ENCODE measurements at places on chromosomes 16 and 17.

DNA sequence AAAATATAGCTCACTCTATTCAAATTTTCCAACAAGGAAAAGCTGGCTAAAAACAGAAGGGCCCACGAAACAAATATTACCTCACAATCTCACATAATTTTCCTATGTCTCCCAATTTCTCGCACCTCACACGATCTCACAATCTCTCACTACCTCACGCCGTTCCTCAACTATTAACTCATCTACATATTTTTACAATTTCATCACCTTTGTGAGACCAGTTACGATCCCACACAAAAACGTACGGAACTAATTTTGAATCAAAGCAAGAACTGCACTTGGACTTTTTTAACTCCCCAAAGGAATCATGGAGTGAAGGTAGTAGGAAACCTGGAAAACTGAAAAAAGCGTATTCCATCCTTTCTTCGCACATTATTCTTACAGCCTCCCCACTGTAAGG is 1.1 kb downstream of the CBX1 start:
- no peak for DNase-seq

- DNase-seq: no peak
Measured at GRCh38 chr16:975291-975690, 4.5 kb upstream of the LMF1 start.

- peak; percentile 21 for DNase-seq
Measured at GRCh38 chr17:38873640-38874380, 4.0 kb downstream of the LASP1 start.

- DNase-seq: no peak
Measured at GRCh38 chr16:10761373-10761772, 17.7 kb downstream of the NUBP1 start.

DNA sequence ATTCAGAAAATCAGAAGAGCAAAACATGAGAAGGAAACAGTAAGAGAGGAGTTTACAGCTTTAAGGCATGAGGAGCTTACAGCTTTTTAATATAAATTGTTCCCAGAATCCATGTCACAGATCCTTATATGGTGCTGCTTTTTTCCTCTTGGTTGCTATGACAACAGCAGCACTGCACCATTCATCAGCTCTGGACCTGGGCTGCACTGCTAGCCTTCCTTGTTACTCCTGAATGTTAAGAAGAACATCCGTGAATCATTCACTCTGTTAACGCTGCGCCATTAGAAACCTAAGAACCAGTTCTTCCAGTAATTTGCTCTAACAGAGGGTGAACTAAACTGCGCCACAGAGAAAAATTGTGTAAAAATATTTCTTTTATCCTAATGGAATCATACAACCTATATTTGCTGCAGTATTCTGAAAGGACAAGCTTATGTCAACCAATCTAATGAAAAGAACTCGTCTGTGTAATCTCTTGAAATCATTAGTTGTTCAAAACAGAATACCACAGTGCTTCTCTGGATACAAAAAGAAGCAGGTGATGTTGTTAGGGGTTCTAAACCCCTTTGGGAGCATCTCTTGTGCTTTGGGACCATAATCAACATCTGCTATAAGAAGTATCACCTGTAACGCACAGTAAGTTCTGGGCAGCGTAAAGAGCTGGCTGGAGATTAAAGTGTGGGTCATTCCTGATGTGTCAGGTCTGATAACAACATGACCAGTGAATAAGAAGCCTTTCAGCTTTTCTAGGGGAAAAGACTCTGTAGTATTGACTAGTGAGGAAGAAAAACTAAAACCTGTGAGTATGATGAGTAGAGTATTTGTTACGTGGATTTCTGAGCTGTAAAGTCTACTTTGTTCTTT is 151.2 kb downstream of the TANC2 start:
- peak; percentile 38 for DNase-seq

DNA sequence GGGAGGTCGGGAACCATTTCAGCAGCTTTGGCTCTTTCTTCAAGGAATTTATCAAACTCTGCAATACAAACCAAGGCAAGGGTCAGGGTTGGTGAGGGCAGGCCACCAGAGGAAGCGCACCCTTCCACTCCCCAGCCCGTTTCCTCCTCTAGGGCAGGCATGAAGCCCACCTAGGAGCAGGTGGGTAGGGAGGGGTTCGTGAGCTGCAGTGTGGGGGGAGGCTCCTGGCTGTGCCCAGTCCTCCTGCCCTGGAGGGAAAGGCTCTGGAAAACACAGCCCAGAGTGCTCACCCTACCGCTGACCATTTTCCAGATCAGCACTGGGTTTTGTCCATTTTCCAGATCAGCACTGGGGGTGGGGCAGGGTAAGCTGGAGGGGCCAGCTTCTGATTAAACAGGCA is 10.9 kb upstream of the SREBF1 start:
- no peak for DNase-seq

GRCh38 chr16:7482032-7482431 is 149.4 kb downstream of the RBFOX1 start:
- no peak for DNase-seq

- no peak for DNase-seq
Measured at GRCh38 chr16:75012380-75013081, 13.7 kb downstream of the ZNRF1 start.

GRCh38 chr17:8742819-8743218 is 1.8 kb downstream of the CCDC42 start:
- DNase-seq: no peak

DNA sequence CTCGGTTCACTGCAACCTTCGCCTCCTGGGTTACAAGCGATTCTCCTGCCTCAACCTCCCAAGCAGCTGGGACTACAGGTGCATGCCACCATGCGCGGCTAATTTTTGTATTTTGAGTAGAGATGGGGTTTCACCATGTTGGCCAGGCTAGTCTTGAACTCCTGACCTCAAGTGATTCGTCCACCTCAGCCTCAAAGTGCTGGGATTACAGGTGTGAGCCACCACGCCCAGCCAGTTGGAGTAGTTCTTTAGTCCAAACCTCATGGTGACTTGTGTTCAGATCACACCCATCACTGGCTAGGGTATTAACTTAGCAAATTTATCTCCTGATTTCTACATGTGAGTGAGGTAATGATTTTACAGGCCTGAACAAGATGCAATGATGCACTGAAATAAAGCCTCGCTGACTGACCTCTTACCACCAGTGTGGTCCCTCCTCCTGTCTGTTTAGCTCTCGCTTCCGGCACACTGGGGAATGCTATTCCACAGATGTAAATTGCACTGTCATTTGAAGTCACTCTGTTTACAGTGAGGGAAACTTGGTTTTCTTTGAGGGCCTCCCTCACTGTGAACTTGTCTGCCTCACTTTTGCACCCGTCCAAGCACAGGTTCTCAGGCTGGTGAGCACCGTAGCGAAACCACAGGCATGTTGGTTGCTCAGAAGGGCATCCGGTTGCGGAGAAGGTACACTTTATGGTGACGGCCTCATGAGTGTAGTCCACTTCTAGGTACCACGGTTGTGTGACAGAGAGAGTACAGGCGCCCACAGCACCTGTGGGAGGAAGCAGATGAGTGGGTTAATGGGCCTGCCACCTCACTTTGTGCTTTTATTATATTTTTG is 5.5 kb downstream of the IGSF6 start:
- DNase-seq: no peak

Measured in NCI-H526 (cell line).